ENCODE measurements at places on chromosomes 7 and 10.

- peak overlapping the region; percentile 58 for H3K27ac ChIP-seq
- H3K36me3 ChIP-seq: no peaks in the 10 kb centered on the region
- H3K4me3 ChIP-seq: no peak overlapping the region
- peak; percentile 97 for DNase-seq
Measured at GRCh38 chr7:4665661-4666060, 16.4 kb upstream of the FOXK1 start.

DNA sequence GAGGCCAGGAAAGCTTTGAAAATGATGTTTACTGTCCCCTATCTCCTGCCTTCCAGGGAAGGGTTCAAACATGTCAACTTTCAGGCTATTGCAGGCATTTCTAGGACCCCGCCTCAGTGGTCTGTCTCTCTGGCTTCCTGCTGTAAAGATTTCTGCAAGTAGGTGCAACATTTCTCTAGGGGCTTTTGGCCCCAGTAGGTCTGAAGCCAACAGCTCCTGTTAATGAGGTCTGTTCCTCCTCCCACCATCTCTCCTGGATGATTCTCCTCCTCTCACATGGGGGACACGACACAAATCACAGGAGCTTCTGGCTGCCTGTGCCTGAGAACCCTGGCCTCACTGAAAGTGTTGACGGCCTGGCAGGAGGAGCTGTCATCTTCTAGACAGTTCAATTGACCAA is 194.3 kb downstream of the CYP26A1 start:
- DNase-seq: no peak
- no peaks in the 10 kb centered on the region for H3K27me3 ChIP-seq
- no peak overlapping the region for H3K4me3 ChIP-seq
- H3K4me1 ChIP-seq: no peaks in the 10 kb centered on the region
- no peak overlapping the region for H3K27ac ChIP-seq

DNA sequence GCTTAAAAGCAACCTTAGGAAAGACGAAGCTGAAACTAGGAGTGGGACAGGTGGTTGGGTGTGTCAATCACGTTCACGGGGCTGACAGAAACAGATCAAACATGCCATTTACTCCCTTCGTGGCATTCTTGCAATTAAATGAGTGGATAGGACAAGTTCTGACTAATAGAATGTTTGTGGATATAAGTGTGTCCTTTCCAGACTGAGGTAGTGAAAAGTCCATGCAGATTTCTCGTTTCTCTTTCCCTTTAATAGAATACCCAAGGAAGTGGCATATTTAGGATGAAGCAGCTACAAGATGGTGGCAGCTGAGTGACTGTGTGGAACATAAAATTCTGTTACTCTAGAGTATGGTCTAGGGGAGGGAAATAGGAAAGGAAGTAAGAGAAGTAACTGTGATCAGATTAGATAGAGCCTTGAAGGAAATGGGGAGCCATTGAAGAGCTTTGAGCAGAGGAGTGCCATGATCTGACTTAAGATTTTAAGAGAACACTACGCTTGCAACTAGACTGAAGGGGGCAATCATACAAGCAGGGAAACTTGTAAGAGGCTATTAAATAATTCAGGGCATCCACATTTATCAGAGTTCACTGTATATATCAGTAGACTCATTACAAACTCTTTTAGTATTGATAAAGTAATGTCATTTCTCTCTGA is 46.3 kb upstream of the HYAL4 start:
- no peak overlapping the region for H3K27ac ChIP-seq
- no peaks in the 10 kb centered on the region for H3K27me3 ChIP-seq
- peak; percentile 3 for DNase-seq

DNA sequence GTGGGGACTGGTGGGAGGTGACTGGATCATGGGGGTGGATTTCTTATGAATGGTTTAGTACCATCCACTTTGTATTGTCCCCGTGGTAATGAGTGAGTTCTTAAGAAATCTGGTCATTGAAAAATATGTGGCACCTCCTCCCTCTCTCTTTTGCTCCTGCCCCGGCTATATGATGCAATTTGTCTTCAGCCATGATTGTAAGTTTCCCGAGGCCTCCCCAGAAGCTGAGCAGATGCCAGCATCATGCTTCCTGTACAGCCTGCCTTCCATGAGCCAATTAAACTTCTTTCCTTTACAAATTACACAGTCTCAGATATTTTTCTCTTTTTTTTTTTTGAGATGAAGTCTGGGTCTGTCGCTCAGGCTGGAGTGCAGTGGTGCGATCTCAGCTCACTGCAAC is 2.6 kb upstream of the KDM7A start:
- peaks cover 2% of the 10 kb centered on the region for H3K4me1 ChIP-seq
- H3K27ac ChIP-seq: no peak overlapping the region
- no peak overlapping the region for H3K4me3 ChIP-seq
- no peaks in the 10 kb centered on the region for H3K36me3 ChIP-seq
- peaks cover 7% of the 10 kb centered on the region for H3K27me3 ChIP-seq

- peaks cover 3% of the 10 kb centered on the region for H3K27me3 ChIP-seq
- no peaks in the 10 kb centered on the region for H3K36me3 ChIP-seq
- no peak within 1 kb of the TSS for H3K4me3 ChIP-seq
- no peak for DNase-seq
- no peak within 1 kb of the TSS for H3K27ac ChIP-seq
- no peaks in the 10 kb centered on the region for H3K4me1 ChIP-seq
Measured at GRCh38 chr10:117240621-117241529, at the start of gene SLC18A2. TSS of gene SLC18A2 (plus strand) at chr10:117241114. CDS start at chr10:117241694, 580 bp downstream.

DNA sequence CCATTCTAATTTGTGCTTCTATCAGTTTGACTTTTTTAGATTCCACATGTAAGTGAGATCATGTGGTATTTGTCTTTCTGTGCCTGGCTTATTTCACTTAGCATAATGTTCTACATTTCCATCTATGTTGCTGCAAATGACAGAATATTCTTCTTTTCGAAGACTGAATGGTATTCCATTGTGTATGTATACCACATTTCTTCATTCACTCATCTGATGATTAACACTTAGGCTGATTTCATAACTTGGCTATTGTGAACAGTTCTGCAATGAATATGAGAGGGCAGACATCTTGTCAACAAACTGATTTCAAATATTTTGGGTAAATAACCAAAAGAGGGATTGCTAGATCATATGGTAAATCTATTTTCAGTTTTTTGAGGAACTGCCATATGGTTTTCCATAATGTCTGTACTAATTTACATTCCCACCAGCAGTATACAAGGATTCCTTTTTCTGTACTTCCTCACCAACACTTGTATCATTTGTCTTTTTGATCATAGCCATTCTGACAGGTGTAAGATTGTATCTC is 52.9 kb downstream of the ZNF22 start:
- no peaks in the 10 kb centered on the region for H3K4me1 ChIP-seq
- H3K4me3 ChIP-seq: no peak overlapping the region
- no peaks in the 10 kb centered on the region for H3K36me3 ChIP-seq

DNA sequence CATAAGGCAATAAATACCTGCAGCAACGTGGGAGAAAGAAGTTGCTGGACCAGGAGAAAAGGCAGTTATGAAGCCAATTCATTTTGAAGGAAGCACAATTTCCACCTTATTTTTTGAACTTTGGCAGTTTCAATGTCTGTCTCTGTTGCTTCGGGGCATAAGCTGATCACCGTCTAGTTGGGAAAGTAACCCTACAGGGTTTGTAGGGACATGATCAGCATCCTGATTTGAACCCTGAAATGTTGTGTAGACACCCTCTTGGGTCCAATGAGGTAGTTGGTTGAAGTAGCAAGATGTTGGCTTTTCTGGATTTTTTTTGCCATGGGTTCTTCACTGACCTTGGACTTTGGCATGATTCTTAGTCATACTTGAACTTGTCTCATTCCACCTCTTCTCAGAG is 13.0 kb downstream of the DUSP5 start:
- no peak overlapping the region for H3K4me3 ChIP-seq
- peaks cover 34% of the 10 kb centered on the region for H3K36me3 ChIP-seq
- no peaks in the 10 kb centered on the region for H3K27me3 ChIP-seq

DNA sequence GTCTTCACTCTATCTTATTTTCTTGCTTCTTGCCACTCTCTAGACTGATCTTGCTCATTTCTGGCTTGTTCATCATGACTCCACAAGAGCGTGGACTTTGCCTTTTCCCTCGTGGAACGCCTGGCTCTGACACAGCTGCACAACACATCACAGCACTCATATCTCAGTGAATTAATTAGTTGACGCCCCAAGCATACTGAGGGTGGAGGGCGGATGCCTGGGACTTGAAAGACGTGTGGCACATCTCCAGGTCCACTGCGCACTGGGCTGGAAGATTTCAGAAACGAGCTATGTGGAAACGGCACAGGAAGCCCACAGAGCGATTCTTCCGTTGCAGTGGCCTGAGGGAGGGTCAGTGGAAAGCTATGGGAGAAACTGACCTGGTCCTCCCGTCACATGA is 23.6 kb upstream of the PLEKHA1 start:
- no peaks in the 10 kb centered on the region for H3K27me3 ChIP-seq
- no peak overlapping the region for H3K4me3 ChIP-seq
- H3K36me3 ChIP-seq: no peaks in the 10 kb centered on the region
- no peaks in the 10 kb centered on the region for H3K4me1 ChIP-seq

DNA sequence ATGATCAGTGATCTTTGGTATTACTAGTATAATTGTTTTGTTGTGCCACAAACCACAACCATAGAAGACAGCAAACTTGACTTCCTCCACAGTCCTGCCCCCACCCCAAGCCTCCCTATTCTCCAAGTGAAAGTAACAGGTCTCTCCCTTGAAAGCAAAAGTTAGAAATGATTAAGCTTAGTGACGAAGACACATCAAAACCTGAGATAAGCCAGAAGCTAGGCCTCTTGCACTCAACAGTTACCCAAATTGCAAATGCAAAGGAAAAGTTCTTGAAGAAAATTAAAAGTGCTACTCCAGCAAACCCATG is 7.5 kb downstream of the SAR1A start:
- no peaks in the 10 kb centered on the region for H3K27me3 ChIP-seq
- no peak overlapping the region for H3K27ac ChIP-seq
- peaks cover 2% of the 10 kb centered on the region for H3K36me3 ChIP-seq
- H3K4me3 ChIP-seq: no peak overlapping the region
- no peaks in the 10 kb centered on the region for H3K4me1 ChIP-seq

GRCh38 chr7:123191132-123191531 is 8.6 kb downstream of the SLC13A1 start:
- no peaks in the 10 kb centered on the region for H3K36me3 ChIP-seq
- no peaks in the 10 kb centered on the region for H3K27me3 ChIP-seq
- DNase-seq: no peak
- H3K4me1 ChIP-seq: no peaks in the 10 kb centered on the region

GRCh38 chr7:148698397-148699023 is at the start of gene CUL1:
TSS of gene CUL1 (plus strand) at chr7:148698903. CDS start at chr7:148730123, 31,220 bp downstream.
- peak within 1 kb of the TSS; percentile 74 for H3K4me3 ChIP-seq
- H3K4me1 ChIP-seq: peaks cover 13% of the 10 kb centered on the region
- peak within 1 kb of the TSS; percentile 91 for H3K27ac ChIP-seq
- DNase-seq: peak; percentile 72
- no peaks in the 10 kb centered on the region for H3K27me3 ChIP-seq
- H3K36me3 ChIP-seq: no peaks in the 10 kb centered on the region

DNA sequence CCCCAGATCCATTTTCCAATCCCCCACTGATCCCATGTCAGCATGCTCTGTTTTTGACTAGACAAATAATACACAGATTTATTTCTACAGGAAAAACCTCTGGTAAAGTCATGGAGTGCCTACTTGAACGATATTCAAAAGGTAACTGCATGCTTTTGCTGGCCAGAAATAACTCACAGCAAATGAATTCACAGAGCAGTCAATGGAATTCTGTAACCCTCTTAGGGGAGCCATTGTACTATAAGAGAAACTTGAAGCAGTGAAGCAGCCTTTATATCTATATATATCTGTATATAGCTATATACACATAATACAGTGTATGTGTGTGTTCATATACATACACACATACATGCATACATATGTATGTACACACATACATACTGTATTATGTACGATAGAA is 29.0 kb upstream of the MEOX2 start:
- no peak overlapping the region for H3K27ac ChIP-seq
- H3K36me3 ChIP-seq: no peaks in the 10 kb centered on the region
- H3K4me1 ChIP-seq: no peaks in the 10 kb centered on the region
- no peak overlapping the region for H3K4me3 ChIP-seq

DNA sequence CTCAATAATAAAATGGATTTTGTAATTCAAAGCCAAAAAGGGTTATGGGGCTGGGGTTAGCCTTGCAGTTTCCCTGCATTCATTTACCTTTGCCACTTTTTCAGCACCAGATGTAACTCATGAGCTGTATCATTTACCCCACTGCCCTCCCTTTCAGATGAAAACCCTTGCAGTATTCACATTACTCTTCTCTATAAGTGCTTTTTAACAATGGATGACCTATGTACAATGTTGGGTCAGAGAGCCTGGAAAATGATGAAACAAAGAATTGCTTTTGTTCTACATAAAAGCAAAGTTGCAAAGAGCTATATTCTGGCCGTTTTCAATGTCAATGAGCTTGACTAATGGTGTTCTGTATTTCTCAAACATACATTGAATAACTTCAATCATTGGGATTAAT is 189.7 kb downstream of the TMEM26 start:
- H3K27me3 ChIP-seq: no peaks in the 10 kb centered on the region
- DNase-seq: no peak
- no peak overlapping the region for H3K4me3 ChIP-seq
- H3K4me1 ChIP-seq: peaks cover 2% of the 10 kb centered on the region
- H3K36me3 ChIP-seq: no peaks in the 10 kb centered on the region

DNA sequence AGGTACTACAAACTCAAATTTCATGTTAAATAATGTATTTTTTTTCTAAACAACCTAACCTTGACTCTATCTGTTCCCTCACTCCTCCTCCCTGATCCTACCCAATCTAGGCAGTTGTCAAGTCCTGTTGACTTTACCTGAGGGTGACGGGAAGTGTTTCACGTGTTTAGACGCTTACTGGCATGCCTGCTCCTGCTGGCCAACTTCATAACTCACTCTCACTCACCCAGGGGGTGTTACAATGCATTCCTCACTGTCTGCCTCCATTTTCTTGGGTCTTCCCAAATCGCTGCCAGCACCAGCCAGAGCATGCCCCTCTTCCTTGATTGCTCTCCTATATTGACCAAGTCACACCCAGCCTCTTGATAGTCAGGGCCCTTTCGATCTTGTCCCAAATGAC is 28.3 kb downstream of the CRCP start:
- H3K27me3 ChIP-seq: no peaks in the 10 kb centered on the region
- no peak overlapping the region for H3K27ac ChIP-seq
- DNase-seq: no peak
- H3K4me3 ChIP-seq: no peak overlapping the region
- H3K36me3 ChIP-seq: peaks cover 8% of the 10 kb centered on the region
- H3K4me1 ChIP-seq: peaks cover 24% of the 10 kb centered on the region

DNA sequence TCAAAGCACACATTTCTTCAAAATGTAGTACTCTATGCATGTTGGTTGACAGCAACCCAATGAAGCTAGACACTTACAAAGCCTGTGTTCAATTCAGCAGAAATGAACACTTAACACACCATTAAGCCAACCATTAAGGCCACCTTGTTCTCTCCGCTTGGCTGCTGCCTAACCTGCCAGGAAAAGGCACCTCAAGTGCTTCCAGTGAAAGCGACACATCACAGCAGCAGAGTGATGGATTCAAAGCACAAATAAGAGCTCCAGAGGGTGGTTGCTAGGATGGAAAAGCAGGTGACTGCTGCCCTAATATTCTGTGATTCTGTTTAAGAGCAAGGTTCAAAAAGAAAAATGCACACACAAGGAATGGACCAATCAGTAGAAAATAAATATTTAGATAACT is 81.5 kb upstream of the GNAI1 start:
- H3K4me1 ChIP-seq: peaks cover 2% of the 10 kb centered on the region
- no peak for DNase-seq
- no peak overlapping the region for H3K4me3 ChIP-seq
- H3K36me3 ChIP-seq: no peaks in the 10 kb centered on the region

- DNase-seq: peak; percentile 71
- no peaks in the 10 kb centered on the region for H3K27me3 ChIP-seq
Measured at GRCh38 chr7:6444516-6445269, 3.1 kb downstream of the DAGLB start.
